ENCODE measurements at places on chromosomes 2 and 18.

GRCh38 chr2:21947046-21947445, 823.3 kb downstream of the TDRD15 start:
- no peak for DNase-seq

DNA sequence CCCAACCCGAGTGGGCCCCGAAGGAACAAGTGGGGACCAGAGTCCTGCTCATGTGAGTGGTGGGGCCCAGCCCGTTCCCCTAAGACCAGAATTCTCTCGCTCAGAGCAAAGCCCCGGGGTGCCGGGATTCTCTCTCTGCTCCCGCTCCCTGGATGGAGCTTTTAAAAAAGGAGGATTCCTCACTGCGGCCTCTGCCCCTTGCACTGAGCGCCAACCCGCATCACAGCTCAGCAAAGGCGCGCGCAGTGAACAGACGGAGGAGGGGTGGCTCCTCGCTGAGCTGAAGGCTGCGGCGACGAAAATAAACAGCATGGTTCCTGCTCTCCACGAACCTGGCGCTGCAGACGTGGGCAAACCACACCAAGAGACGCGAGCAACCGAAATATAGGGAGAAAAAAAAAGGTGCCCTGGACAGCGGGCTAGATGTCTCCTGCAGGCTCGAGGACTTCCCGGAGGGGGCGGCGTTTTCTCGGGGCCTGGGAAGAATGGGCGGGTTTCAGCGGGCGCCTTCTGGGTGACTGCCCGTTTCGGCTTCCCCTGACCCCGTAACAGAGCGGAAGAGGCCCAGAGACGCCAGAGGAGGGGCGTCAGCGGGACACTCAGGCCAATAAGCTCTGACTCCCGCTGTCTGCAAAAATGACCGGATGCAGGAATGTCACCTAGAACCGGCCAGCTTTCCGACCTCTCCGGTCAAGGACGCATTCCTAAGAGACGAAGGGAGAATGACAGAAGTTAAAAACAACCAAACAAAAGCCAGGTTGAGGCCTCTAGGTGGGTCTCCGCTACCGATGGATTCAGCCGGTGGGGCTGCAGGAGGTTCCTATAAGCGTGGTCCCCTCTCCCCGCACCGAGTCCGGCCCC, 819 bp upstream of the KLF11 start:
- DNase-seq = peak; percentile 70

GRCh38 chr2:196187898-196188458, 16.6 kb upstream of the STK17B start:
- DNase-seq = no peak

- DNase-seq = no peak
These were observed 630 bp upstream of the ZNF512 start for GRCh38 chr2:27582129-27582694.

GRCh38 chr2:216758256-216759155, 63.2 kb upstream of the IGFBP5 start:
- no peak for DNase-seq

DNA sequence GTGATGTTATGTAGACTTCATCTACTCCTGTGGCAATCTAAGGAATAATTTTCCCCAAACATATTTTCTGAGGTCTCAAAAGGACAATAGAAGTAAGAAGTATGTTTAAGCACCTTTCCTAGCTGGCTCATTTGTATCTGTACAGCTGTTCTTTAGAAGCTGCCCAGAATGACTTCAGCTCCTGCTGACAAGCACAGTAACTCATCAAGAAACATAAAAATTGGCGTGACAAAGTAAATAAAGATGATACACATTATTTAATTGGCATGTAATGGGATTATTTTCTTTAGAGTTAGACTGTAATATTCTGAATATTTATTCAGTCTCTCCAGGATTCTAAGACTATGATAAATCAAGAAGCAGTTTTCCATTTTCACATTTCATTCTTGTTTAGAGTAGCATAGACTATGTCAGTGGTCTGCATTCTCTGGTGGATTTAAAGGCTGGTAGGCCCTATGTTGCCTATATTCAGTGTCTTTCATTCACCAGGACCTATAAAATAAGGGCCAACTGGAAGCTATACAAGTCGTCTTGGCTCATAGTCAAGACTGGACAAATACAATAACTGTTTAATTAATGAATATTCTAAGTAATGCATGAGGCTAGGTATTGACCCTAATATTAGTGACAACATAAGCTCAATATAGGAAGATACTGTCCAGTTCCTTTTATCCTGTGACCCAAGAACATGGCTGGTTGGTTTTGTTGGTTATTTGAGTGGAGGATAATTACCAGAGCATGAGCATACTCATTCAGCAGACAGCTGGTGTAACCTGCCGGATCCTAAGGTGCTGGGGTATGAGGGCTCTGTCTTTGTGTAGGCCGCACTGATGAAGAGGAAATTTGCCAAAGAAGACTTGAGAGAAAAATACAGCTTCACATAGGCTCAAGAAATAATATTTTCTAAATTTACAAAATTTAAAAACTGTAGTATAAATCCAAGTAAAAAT, 107.0 kb downstream of the PDE1A start:
- DNase-seq = no peak

GRCh38 chr18:75127143-75128021, 81.6 kb downstream of the PTGR3 start:
- no peak for DNase-seq

- no peak for DNase-seq
These were observed 38.4 kb downstream of the LONRF2 start for GRCh38 chr2:100283724-100284501.

- DNase-seq = no peak
These were observed 291.2 kb downstream of the TCF4 start for GRCh38 chr18:55296778-55297177.

- no peak for DNase-seq
These were observed 61.3 kb downstream of the UGP2 start for GRCh38 chr2:63903003-63903402.

DNA sequence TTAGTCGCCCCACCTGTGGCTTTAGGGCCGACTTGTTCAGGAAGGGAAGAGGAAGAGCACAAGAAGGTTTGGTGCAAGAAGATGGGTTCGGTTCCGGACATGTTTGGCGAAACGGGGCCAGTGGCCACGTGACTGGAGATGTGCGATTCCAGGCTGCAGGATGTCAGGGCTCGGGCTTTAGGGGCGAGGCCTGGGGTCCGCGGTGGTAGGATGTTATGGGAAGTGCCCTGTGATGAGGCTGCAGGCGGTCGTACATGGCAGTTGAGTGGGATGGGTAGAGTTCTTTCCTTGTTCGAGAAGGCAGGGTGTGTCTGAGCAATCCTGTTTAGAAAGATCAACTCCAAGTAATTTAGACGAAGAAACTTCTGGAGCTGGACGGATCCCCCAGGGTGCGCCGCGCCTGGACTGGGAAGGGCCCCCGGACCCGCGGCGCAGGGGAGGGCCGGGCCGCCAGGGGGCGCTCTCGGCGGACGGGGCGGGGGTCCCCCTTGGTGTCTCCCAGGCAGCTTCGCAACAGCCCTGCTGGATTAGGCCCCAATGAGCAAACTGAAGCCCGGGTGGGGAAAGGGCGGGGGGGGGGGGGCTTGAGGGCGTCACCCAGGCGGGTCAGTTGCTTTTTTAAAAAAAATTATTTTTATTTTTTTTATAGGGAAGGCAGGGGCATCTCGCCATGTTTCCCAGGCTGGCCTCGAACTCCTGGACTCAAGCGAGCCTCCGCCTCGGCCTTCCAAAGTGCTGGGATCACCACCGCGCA, 17.2 kb upstream of the SDC1 start:
- DNase-seq = no peak

GRCh38 chr18:48954886-48955819, 4.4 kb upstream of the SMAD7 start:
- DNase-seq = no peak

DNA sequence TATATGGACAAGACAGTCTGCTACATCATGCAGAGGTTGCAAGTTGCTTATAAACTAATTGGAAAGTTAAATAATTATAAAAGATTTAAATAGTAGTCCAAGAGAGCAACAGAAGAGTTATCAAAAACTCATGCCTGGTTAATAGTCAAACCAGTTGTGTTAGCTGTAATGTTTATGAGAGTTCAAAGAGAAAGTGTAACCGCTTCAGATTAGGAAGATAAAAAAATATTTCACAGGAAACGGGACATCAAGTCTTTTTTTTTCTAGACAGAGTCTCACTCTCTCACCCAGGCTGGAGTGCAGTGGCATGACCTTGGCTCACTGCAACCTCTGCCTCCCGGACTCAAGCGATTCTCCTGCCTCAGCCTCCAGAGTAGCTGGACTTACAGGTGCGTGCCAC, 34.6 kb upstream of the RNF125 start:
- no peak for DNase-seq

DNA sequence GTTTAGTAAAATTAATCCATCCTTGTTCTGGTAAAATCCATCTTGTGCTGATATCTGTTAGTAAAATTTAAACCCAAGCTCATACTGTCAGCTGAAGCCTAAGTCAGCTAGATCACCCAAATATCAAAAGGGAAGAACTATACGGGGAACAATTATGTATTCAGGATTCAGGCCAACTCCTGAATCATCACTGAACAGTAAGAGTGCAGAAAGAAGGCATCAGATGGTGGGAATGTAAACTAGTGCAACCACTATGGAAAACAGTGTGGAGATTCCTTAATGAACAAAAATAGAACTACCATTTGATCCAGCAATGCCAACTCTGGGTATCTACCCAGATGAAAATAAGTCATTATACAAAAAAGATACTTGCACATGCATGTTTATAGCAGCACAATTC, 81.8 kb downstream of the RAPGEF4 start:
- DNase-seq = no peak

- no peak for DNase-seq
These were observed 215.3 kb downstream of the SH3RF3 start for GRCh38 chr2:109344270-109344805.

DNA sequence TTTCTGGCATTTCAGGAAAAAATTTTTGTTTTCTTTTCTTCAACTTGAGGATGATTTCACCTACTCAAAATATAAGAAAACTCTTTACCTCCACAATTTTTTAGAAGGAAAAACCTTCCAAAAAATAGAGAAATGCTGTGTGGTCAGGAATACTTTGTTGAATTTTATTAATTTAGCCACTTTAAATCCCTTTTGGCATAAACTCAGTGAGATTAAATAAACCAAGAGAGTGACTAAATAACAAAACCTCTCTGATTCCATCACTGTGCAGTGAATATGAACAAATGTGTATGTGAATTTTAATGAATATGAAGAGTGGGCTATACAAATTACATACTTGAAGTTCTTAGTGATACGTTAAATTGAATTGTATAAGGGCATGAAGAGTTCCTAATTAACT, 25.8 kb upstream of the CYTIP start:
- DNase-seq = no peak

GRCh38 chr2:36549165-36549574, 48.8 kb downstream of the FEZ2 start:
- peak; percentile 18 for DNase-seq

DNA sequence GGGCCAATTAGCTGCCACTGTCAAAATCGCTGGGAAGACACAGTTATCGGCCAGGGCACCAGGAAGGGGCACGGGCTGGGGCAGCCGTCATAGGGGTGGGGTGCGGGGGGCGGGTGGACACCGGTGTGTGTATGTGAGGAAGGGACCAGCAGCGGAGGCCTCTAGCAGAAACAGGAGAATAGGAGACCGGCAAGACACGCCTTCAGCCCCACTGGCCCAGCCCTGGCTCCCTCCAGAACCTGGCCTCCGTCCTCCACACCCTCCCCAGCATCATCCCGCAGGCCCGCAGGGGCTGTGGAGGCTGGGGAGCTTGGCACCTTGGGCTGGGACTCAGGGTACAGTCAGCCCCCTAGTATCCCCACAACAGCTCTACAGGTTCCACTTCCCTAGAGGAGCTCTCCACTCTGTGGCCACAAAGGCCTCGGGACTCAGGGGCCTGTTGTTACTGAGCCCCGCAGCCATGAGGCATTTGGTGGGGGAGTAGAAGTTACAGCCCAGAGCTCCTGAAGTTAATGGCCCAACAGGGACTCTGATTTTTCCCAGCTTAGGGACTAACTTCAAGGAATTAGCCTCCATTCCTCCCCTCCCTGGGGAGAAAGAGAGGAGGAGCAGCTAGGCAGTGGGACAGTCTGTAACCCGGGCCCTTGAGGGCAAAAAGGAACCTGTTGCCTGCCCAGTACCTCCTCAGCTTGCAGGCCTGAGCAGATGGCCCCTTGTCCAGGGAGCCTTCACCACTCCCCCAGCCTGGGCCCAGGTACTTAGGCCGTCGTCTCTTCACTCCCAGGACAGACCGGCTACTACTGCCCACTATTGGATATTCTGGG, 19.9 kb downstream of the SH2D6 start:
- DNase-seq = no peak

DNA sequence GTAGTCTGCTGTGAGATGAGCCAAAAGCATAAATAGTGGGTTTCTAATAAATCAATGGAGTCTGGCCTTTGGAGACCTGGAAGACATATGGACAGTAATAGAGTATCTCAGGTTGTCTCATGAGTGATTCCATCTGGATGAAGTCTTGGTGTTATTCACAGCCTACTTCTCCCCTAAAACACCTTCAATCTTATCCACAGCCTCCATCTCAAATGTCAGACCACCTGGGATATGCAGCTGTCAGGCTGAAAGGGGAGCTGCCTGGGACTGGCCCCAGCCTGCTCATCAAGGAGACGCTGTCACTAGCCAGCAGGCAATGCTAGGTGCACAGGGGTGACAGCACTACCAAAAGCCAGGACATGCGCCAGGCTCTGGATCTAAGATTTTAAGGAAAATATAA, 684.0 kb upstream of the ZEB2 start:
- no peak for DNase-seq

GRCh38 chr2:151827564-151828142, 568 bp downstream of the ARL5A start:
- DNase-seq = no peak

GRCh38 chr2:206713746-206714145, 4.5 kb downstream of the DYTN start:
- DNase-seq = no peak

DNA sequence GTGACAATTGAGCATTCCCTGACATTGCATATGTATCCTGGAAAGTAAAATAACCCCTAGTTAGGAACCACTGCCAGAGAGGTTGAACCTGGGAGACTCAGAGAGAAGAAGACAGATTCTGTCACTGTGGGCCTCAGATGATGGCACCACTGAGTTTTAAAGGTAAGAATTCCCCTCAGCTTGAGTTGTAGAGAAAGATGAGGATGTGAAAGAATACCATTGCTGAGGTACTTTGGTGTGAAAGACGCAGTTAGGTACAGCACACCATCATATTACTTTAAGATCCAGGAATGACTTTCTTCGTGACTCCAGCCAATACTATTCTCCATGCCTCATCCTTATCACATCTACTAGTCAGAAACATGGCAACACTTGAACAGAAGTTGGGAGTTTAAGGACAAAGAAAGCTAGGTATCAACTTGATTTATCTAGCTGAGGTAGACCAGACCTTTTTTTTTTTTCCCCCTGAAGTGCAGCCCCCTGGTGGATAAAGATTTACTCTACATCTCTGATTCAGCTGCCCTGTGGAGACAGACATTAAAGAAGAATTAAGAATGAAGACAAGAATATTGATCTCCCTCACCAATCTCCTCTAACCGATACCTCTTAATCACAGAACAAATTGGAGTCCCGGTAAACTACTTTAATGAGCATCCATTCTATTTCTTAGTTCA, 630.5 kb upstream of the FANCL start:
- DNase-seq = no peak
